ENCODE measurements at places on chromosomes 1 and 21.

GRCh38 chr1:56569661-56570060 lies 9.7 kb downstream of the PLPP3 start:
- no peak for DNase-seq

- DNase-seq: no peak
Observed at GRCh38 chr1:247857985-247858619, 1.1 kb downstream of the TRIM58 start.

DNA sequence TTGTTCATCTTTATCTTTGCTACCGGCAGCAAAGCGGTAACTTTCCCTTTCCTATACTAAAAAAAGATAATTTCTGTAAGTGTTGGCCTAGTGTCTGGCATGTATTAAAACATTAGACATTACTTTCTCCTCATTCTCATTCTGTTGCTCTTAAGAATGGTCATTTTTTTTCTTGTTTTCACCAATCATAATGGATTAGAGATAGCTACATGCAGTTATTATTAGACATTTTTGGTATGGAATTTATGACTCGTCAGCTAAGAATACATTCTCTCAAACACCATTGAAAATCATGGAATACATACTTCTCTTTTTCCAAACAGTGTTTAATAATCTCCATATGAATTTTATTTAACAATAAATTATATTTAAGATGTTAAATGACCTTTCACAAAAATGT lies 1154.6 kb downstream of the BRINP3 start:
- no peak for DNase-seq

- DNase-seq: no peak
Observed at GRCh38 chr21:15976807-15977206, 247.0 kb downstream of the USP25 start.

- peak; percentile 10 for DNase-seq
Observed at GRCh38 chr1:241627453-241628259, 12.5 kb downstream of the CHML start.

DNA sequence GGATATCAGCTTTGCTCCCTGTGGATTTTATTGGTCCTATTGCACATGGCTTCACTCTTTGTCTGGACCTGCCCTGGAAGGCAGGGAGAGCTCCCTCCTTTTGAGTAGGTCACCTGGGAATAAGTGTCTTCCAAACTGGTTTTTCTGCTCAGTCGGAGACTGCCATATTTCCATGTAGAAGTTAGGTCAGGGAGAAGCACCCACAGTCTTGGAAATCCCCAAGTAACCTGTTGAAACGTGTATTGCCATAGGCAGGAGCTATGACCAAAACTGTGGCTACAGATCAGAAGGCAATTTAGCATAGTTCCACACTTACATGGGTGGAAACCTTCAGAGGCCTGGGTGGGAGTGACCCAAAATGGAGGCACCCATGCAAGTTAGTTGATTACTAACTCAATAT lies 3.5 kb upstream of the GNG12 start:
- DNase-seq: no peak

DNA sequence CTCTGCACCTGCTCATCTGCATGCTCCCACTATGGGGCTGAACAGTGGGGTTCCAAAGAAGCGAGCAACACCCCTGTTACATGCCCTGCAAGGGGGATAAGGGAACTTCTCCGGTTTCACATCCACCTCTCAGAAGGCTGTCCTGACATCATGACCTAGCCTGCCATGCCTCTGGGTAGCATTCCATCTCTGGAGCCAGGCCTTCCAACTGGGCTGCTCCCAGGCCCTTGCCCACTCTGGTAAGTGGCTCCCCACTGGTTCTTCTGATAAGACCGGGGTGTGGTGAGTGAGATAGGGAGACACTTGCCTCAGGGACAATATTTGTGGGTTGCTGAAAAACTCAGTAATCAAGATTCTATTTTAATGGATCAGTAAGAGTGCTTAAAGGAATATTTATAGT lies 57.8 kb downstream of the KCNJ15 start:
- no peak for DNase-seq

DNA sequence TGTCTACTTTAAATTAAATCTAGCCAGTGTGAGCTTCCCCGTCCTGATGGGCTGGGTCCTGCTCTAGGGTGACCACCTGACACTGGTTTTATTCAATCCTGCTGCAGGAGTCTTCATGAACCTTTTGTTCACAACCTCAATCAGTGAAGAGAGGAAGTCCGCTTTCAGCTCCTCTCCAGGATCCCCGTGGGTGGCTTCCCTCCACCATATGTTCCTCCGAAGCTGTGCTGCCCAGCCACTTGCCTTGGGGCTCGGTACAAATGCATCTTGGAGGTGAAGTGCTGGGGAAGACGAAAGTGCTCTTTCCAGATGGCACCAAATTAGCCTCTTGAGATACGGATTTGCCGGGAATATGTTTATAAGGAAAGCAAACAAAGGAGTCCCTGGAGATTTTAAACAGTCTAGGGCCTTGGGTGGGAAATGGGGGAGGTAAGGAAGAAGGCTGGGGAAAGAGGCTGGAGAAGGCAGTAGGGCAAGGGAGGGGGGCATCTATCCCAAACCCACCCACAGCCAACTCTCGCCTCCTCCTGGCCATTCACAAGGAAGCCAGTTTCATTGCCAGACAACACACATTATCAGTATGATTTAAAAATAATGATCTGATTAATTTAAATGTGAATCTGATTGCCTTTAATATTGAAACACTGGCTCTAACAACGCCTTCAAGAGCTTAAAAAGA lies 430.8 kb downstream of the DISC1 start:
- peak; percentile 69 for DNase-seq

DNA sequence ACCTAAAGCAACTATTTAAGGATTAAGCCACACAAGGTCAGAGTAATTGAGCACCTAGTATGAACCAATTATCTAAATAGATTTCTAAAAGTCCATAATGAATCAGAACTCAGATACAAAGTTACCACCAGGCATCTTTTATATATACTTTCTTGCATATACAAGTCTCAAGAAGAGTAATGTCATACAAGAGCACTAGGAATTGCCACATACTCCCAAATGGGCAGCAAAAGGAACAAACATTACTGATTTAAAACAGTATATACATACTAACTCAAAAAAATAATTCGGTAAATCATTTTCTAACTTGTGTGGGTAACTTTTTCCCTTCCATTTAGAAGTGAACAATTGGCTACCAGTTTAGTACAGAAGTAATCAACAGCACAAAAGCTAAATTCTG lies 22.1 kb downstream of the SERBP1 start:
- no peak for DNase-seq

DNA sequence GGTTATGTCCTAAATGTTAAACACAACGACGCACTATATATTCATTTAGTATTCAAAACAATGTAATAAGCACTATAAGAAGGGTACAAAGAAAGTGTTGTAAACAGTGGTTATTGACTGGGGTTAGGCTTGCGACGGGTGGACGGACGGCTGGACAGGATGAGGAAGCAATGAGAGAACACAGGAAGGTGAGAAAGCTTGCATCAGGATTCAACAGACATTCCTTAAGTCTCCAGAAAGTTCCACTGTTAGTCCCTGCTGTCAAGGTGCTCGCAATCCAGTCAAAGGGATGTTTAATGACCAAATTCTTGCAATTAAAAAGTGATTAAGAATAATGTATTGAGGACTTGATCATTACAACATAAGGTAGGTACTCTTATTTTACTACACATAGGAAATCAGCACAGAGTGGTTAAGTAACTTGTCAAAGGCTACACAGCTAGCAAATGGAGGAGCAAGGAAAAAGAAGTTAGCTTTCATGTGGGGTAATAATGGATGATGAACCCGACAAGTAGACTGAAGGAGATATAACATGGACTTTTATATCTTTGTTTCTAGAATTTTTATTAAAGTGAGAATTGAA lies 994 bp upstream of the ACBD6 start:
- DNase-seq: peak; percentile 4

- DNase-seq: no peak
Observed at GRCh38 chr1:59317343-59317742, 20.4 kb downstream of the FGGY start.

DNA sequence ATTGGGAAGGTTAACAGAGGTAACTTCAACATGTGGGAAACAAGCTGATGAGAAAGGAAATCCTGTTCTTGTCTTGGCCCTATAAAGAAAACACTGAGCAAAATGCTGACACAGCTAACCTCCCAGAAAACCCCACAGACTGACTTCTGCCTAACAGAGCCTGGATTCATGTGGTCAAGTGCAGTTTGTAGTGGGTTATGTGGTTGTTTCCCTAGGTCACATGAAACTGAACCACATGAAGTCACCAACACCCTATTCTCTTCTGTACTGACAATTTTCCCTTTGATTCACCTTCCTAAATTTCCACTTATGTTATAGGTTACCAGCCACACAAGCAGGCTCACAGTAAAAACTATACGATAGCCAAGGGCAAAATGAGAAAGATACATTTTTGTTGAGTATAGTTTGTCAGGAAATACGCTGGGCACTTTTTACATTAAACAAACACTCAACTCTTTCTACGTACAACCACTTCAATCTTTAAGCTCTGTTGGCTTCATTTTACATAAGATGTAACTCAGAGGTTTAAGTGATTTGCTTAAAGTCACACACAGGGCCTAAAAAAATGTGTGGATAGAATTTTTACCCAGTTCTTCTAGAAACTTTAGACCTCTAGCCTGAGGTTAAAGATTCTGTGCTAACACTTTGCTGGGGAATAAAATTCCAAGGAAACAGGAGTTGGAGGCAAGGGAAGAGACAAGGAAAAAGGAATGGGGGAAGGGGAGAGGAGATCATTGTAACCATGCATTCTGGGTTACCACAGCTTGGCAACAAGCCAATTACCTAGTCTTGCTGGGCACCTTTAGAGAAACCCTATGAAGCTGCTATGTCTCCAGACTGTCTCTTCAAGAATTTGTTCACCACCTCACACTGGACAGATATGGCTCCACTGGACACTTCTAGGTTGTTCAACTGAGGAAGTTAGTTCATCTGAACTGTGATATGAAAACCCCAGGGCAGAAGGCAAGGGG lies 601.6 kb upstream of the USP24 start:
- DNase-seq: no peak
